ENCODE measurements at places on chromosomes 6 and 20.

DNA sequence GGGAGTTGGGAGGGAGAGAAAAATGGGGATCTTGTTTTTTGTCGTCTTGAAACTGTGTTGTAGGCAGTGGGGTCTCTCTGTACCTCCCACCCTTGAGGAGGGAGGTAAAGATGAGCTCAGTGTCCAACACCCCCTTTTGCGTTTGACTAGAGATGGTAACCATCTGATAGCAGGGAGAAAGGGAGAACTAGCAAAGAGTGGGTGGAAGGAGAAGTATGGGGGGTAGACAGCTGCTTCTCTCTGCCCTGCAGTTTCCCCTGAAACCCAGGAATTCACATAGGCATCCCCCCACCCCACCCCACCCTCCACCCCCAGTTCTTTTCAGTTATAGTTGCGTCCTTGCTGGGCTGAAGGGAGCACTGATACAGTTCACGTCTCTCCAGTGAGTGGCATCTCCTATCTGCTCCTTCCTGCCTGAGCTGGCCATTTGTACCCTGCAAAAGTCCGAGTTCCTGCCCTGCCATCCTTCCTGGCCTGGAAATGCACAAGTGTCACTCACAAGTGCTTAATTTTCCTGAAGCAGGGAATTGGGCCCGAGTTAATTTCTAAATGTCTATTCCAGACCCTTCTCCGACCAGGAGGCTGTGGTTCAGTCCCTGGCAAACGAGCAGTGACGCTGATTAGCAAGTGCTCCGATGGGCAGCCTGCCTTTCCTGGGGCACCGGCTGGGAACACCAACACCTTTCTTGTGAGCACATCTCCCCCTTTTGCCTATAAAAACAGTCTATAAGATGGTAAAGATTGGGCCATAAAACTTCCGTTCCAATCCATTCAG, 1.5 kb downstream of the SIRPA start:
- no peak for DNase-seq

DNA sequence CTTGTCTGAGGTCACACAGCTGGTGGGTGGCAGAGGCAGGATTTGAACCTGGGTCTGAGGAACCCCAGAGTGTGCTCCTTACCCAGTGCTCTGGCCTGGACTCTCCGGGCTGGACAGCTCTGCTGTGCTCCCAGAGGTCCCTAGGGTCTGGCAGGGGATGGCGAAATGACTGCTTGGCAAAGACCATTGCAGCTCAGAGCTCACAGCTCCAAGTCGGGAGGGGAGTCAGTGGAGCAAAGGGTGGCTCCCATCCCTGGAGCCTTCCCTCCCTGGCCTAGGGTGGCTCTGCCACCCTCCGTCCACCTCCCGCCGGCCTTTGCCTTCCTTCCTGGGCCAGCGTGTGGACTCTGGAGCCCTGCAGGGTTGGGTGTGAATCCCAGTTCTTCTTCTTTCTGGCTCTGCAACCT, 17.5 kb downstream of the CEBPB start:
- no peak for DNase-seq

GRCh38 chr6:15596186-15596896, 66.5 kb downstream of the DTNBP1 start:
- DNase-seq = no peak

DNA sequence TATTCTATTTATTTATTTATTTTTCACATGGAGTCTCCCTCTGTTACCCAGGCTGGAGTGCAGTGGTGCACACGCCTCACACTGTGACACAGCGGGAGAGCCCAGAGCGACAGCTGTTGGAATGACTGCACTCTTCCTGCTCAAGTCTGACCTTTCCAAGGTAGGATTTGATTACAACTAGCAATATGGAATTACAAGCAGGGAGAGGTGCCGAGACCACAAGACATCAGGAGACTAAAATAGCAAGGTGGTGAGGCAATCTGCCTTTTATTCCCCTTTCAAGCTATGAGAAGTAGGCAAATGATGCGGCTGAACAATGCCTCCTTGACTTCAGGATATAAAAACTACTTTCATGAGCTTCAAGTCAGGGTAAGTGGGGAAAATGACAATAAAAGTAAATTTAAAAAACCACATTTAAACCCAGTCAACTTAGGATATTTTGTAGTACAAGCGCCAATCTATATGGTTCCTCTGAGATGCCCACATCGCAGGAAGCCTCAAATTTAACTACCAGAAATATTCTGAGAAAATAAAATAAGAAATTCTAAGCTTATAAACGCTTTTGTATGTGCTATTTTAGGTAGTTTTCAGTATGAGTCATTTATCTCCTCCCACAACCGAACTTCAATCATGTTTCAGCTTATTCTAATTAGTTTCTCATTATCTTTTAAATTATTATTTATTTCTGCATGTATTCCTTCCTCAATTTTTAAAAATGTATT, 146.9 kb upstream of the SGK1 start:
- no peak for DNase-seq

DNA sequence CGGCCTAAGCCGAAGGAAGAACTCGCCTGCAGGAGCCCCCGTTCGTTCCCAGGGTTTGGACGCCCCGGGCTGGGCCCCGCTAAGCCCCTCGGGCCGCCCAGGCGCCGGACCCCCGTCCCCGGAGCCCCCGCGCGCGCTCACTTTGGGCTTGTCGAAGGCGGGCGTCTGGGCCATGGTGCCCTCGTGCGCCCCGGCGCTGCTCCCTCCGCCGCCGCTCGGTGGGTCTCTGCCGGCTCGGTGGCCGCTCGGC, 140 bp downstream of the ADA start:
- no peak for DNase-seq

DNA sequence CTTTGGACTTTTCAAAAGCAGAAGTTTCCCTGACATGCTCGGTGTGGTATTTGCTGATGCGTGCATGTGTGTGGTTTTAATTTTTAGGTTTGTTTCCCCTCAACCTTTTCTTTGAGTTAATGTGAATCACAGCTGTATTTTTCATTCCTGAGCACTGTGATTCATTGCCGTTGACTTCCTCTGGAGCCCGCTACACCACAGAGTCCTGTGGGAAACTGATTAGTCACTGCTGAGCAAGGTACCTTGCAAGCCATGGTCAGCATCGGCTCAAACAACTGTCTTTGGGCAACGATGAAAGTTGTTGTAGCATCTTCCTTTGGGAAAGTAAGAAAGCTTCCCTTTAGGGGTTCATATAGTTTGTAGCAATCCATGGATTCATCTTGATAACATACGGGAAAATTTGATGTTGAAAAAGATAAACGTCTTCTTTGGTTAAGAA, 57.5 kb downstream of the RIN2 start:
- DNase-seq = no peak

GRCh38 chr6:3403238-3404173, 53.3 kb downstream of the SLC22A23 start:
- no peak for DNase-seq

GRCh38 chr6:149896491-149896890, 1.4 kb downstream of the RAET1E start:
- no peak for DNase-seq

- no peak for DNase-seq
These were observed 250.8 kb downstream of the SMOC2 start for GRCh38 chr6:168691774-168692173.

- DNase-seq = no peak
These were observed 266.8 kb upstream of the RIN2 start for GRCh38 chr20:19491241-19491640.

- DNase-seq = no peak
These were observed 79.7 kb upstream of the AFDN start for GRCh38 chr6:167746975-167747374.

DNA sequence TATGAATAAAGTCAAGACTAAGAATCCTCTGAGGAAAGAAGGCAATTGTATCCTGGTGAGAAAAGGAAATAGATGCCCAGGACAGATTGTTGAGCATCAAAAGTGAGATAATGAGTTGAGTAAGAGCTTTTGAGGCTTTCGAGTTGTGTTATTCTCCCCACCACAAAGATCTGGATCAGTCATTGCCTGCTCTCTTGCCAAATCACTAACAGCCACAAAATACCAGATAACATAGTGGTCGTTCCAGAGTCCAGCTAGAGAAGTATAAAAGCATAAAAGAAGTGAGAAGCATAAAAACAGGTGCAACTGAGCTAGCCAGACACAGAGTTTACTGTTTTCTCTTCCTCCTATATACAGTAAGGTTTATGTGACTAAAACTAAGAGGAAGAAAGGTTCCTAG, 4.9 kb downstream of the SPINT4 start:
- DNase-seq = no peak

- no peak for DNase-seq
These were observed 223.9 kb upstream of the TAB2 start for GRCh38 chr6:149093643-149094042.

GRCh38 chr6:73969971-73970970, 274.3 kb downstream of the CD109 start:
- no peak for DNase-seq

DNA sequence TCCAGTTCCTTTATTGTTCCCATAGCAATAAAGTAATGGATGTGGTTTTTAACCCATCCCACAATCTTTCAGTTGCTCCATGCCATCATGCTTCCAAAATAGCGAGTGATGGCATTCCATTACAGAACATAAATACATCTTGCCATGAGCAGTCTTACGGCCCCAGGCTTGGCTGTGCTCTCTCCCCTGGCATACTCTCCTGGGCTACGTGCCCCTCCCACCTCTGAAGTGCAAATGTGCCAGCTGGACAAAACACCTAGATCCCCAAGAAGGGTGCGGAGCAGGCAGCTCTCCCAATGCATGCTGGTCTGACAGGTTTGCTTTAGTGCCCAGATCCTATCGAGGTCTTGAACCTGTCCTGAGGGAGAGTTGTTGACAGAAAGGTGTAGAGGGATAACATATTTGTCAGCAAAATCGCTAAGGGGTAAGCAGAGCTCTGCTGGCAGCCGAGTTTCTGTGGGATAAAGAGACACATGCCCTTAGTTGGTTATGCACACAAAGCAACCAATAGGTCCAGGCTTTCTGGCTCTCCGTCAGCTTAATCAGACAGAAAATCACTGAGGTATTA, 43.9 kb upstream of the PAX1 start:
- DNase-seq = no peak

- DNase-seq = no peak
These were observed 2.9 kb upstream of the TMEM74B start for GRCh38 chr20:1187605-1188171.

DNA sequence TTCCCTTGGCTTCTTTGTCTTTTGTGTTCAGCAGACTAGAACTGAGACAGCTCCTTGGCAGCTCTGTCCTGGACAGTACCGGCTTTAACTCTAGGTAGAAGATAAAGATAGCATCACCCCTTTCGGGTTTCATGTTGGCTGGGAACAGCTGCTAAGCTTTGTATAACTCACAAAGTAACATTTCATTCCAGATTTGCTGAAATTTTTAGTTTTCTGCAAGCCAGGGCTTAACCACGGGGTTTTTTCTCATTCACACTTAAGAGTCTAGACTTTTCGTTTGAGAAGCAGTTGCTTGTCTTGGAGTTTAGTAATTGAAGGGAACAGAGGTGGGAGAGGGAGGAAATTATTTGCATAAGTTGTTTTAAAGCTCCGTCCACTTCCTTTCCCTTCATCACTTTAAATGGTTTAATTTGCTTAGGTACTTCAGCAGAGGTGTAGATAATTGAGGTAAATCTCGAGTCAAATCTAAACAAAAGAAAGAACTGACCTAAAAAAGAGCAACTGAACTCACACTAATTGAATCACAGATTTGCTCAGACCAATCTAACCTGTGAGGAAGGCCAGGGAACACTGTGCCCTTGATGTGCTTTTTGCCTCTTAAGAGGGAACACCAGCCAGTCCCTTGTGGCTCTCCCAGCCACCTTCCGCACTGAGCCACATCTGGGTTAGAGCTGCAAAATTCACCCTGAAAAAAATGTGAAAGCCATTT, 48.3 kb downstream of the RREB1 start:
- DNase-seq = no peak

DNA sequence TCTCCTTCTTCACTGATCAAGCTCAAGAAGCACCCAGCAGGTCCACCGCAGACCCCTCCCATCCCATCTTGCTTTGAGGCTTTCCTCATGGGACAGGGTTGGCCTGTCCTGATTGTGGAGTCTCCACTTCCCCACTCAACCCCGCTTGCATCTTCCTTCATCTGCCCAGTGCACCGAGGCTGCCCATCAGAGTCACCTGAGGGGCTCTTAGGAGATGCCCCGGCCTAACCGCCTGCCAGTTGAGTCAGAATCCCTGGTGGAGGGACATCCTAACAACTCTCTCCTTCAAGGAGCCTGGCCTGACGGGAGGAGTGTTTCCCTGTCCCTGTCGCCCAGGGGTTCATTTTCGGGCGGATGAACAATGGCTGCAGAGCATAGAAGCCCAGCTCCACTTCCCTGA, 46.1 kb downstream of the RBM38 start:
- no peak for DNase-seq

GRCh38 chr6:70844301-70844700, 112.6 kb downstream of the B3GAT2 start:
- no peak for DNase-seq

- no peak for DNase-seq
These were observed 493.4 kb upstream of the EYS start for GRCh38 chr6:66200390-66200789.

GRCh38 chr6:134415656-134416055, 97.7 kb upstream of the SGK1 start:
- no peak for DNase-seq

DNA sequence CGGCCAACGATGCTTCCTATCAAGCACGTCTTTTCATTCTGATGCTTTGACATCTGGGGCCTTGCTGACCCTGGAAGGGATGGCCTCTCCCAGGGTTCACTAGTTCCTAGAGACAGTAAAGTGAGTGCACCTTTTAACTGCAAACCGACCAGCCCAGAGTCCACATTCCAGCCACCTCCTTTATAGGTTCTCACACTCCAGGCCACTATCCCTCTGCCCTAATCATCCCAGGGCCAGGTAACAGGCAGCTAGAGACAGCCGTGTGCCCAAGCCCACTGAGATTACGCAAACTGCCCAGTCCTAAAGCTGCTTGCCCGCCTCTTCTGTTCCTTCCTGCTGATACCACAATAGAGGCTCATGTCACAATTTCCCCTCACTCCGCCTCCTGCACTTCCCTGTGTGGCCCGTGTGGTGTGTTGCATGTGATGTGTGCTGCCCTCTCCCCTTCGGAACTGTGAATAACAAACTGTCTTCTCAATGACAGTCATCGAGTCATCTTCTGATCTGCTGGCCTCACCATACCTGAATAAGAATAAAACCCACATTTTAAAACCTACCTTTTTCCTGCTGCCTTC, 123.7 kb upstream of the EXOC2 start:
- no peak for DNase-seq

DNA sequence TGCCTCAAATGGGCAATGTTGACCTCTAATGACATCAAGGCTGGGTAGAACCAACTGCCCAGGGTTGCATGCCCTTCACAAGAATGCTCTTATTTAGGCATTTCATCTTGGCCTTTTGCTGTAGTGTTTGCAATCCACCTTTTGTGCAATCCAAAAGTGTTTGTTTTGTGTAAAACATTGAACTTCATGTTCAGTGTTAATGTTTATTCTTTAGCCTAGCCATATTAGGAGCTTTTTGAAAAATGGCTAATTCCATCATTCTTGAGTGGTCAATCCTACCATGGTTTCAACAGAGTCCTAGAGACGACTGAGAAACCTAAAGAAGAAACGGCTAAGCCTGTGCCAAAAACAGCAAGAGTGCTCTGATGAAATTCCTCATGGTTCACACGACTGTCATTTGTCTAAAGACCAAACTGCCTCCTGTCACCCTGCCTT, 279.6 kb upstream of the PRDM1 start:
- DNase-seq = no peak

GRCh38 chr6:33850869-33851541, 47.2 kb upstream of the MLN start:
- DNase-seq = no peak

GRCh38 chr20:45432294-45432693, 16.4 kb downstream of the PIGT start:
- no peak for DNase-seq
